Calu3 (cell line): ENCODE measurements at places on chromosomes 4 and X. TPM values are rescaled to one million over a fixed set of nuclear protein-coding genes. Genes with fewer than 3 reads are reported as not detected.

- H3K4me3 ChIP-seq, result no peak overlapping the region
- peaks cover 38% of the 10 kb centered on the region for H3K4me1 ChIP-seq
- no peak for DNase-seq
- H3K27ac ChIP-seq, result no peak overlapping the region
- no peaks in the 10 kb centered on the region for H3K27me3 ChIP-seq
Observed at GRCh38 chr4:105543881-105544280, 8.5 kb upstream of the ARHGEF38 start.

GRCh38 chrX:153934762-153935325, at the start of gene NAA10:
NAA10 (minus strand) TSS chrX:153935037; CDS start chrX:153934904, 133 bp downstream.
- peak; percentile 83 for DNase-seq
- peak within 1 kb of the TSS; percentile 80 for H3K4me3 ChIP-seq
- H3K27me3 ChIP-seq, result no peaks in the 10 kb centered on the region
- no peaks in the 10 kb centered on the region for H3K4me1 ChIP-seq
- peaks cover 39% of the 10 kb centered on the region for H3K36me3 ChIP-seq
- H3K27ac ChIP-seq, result peak within 1 kb of the TSS; percentile 33

- H3K4me1 ChIP-seq, result peaks cover 8% of the 10 kb centered on the region
- no peaks in the 10 kb centered on the region for H3K36me3 ChIP-seq
- peaks cover 13% of the 10 kb centered on the region for H3K27me3 ChIP-seq
- no peak overlapping the region for H3K27ac ChIP-seq
Observed at GRCh38 chrX:69264158-69264581, 98.9 kb upstream of the PJA1 start.

DNA sequence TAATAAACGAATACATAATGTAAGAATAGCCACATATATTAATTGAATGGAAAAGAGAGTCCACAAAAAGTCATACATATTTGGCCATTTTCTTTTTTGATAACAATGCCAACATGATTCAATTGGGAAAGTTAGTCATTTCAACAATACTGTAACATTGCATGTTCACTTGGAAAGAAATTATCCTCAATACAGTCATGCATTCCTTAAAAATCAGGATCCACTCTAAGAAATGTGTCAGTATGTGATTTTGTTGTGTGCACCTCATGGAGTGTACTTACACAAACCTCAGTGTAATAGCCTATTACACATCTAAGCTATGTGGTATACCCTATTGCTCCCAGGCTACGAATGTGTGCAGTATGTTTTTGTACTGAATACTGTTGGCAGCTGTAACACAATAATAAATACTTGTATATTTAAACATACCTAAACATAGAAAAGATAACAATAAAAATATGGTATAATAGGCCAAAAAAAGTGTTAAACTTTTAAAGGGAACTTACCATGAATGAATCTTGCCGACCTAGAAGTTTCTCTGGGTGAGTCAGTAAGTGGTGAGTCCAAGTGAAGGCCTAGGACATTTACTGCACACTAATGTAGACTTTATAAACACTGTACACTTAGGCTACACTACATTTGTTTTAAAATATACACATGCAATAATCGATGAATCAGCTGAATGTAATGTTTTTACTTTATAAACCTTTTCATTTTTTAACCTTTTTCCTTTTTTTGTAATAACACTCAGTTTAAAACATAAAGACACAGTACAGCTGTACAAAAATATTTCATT, 806.8 kb downstream of the PCDH18 start:
- H3K27ac ChIP-seq, result no peak overlapping the region
- no peak for DNase-seq
- no peaks in the 10 kb centered on the region for H3K36me3 ChIP-seq
- H3K4me3 ChIP-seq, result no peak overlapping the region
- H3K4me1 ChIP-seq, result no peaks in the 10 kb centered on the region

GRCh38 chr4:95114521-95114920, 356.8 kb downstream of the BMPR1B start:
- DNase-seq, result no peak
- H3K27me3 ChIP-seq, result no peaks in the 10 kb centered on the region
- H3K4me1 ChIP-seq, result peaks cover 17% of the 10 kb centered on the region
- no peak overlapping the region for H3K4me3 ChIP-seq

- H3K4me1 ChIP-seq, result peaks cover 29% of the 10 kb centered on the region
- H3K4me3 ChIP-seq, result no peak overlapping the region
- H3K36me3 ChIP-seq, result no peaks in the 10 kb centered on the region
- peak overlapping the region; percentile 95 for H3K27ac ChIP-seq
- no peaks in the 10 kb centered on the region for H3K27me3 ChIP-seq
Observed at GRCh38 chr4:23374259-23374658, 515.6 kb downstream of the PPARGC1A start.

The GUCY1A1 gene
- 19.0 and 23.6 TPM in 2 replicates for total RNA-seq

The POF1B gene
- total RNA-seq, result 24.1 and 32.5 TPM in 2 replicates

DNA sequence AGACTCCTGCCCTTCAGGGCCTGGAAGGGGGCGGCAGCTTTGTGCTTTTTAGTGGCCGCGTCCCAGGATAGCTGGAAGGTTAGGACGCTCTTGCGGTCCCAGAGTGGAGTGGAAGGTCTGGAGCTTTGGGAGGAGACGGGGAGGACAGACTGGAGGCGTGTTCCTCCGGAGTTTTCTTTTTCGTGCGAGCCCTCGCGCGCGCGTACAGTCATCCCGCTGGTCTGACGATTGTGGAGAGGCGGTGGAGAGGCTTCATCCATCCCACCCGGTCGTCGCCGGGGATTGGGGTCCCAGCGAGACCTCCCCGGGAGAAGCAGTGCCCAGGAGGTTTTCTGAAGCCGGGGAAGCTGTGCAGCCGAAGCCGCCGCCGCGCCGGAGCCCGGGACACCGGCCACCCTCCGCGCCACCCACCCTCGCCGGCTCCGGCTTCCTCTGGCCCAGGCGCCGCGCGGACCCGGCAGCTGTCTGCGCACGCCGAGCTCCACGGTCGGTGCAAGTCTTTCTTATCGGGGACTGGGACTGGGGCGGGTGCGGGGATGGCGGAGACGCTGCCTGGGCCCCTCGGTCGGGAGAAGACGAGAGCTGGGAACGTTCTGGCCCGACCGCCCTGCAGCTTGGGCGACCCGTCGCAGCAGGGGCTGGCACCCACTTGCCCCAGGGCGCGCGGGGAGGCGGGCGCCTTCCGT, at the start of gene EDNRA:
EDNRA (plus strand) TSS at position 207 of the 686 bp plus-strand sequence. CDS start 4,585 bp downstream, outside the sequence.
- H3K27ac ChIP-seq, result no peak within 1 kb of the TSS
- no peaks in the 10 kb centered on the region for H3K27me3 ChIP-seq
- peak; percentile 29 for DNase-seq
